ENCODE measurements at places on chromosomes 1 and 21.

- DNase-seq = peak; percentile 20
Measured at GRCh38 chr1:6257541-6258069, 3.3 kb downstream of the GPR153 start.

DNA sequence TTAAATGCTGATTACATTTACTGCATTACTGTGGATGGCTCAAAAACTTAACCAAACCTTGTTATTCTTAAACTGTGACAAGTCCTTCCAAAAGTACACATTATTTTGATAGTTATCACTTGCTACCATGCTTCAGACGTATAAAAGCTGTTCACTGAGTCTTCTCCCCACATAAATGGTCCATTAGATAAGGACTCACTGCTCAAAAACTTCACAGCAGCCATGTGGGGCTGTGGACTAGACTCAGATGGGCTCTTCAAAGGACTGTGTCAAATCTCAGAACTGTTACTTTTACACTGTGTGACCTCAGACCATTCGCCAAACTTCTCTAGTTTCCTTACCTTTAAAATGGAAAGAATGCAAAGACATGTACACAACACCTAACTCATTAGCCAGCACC lies 11.6 kb downstream of the SCAF4 start:
- DNase-seq = no peak

DNA sequence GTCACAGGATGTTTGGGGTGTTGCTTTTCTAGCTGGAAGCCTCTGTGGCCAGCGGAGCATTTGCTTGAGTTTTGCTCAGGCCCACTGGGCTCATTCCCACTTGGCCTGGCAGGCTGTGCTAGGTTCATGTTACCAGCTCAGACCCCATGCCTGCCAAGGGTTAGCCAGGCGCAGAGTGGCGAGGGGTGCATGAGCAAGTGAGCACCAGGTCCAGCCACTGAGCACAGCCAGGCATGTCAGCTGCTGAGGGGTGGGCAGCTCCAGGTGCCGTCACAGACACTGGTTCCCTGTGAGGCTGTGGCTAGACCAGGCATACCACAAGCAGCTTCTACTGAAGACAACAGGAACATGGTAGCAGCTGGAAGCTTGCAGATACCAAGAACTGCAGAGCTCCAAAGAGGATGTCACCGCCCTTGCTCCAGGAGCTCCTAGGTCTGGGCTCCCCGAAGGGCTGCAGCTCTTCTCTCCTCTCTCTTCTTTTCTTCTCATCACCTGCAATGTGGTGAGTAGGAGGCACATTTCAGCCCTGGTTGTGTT lies 52.0 kb upstream of the CYYR1 start:
- no peak for DNase-seq

DNA sequence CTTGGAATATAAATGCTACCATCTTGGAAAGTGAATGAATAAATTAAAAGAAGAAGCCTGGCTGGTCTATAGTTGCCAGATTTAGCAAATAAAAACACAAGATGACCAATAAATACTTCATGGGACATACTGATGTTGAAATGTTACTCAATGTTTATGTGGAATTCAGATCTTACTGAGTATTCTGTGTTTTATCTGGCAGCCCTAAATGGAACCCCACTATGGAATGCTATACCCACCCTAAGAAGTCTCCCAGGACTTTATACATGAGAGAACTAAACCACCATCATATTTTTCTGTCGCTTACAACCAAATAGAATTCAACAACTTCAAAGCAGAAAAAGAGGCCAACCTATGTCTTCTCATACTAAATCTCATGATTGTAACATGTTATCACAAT lies 177.6 kb upstream of the HMCN1 start:
- DNase-seq = no peak

DNA sequence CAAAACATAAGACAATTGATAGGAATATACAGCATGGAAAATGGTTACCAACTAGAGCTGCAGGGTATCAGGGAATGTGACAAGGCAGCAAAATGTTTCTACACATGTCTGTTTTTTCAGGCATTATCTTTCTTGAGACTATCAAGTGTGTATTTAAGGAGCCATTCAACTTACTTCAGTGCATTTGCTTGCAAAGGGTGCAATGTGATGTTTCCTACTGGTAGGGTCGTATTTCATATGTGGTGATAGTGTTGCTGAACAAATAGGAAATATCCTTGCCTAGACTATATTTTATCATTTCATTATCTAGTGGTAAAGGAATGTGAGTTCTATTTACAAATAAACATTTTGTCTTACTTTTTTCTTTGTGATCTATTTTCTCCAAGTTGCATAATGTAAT lies 42.4 kb downstream of the PTPRC start:
- peak; percentile 22 for DNase-seq

- DNase-seq = no peak
Measured at GRCh38 chr21:26379561-26379960, 193.5 kb downstream of the CYYR1 start.

DNA sequence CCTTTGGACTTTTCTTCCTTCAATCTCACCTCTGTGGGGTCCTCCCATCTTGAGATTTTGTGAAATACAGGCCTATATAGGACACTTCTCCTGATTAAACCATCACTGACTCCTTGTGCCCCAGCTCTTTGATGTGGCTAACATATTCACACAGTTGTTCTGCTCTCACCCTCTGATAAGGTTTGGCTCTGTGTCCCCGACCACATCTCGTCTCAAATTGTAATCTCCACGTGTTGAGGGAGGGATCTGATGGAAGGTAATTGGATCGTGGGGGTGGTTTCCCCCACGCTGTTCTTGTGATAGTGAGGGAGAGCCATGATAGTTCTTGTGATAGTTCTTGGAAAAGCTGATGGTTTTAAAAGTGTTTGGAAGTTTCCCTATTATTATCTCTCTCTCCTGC lies 19.7 kb downstream of the LRRC7 start:
- DNase-seq = no peak

Measured in HFFc6 (cell line).